Muscle of back (tissue), 13 donors: ENCODE measurements at places on chromosomes 13 and 19.

- no peak for DNase-seq
These were observed 2.7 kb downstream of the SIX5 start for GRCh38 chr19:45766296-45766868.

DNA sequence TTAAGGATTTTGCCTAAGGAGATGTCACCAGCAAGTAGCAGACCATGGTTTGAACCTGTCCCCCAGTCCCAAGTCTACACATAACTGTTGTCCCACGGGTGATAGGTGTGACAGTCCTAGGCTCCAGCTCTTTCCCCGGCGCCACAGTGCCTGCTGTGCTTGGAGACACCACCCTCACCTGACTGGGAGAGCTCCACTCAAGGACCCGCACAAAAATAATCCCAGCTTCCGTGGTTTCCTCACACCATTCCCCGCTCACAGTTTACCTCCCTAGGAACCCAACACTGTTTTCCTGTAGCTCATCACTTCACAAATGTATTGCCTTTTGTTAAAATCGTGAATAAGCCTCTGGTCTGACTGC lies 19.8 kb upstream of the RASA3 start:
- DNase-seq: no peak

DNA sequence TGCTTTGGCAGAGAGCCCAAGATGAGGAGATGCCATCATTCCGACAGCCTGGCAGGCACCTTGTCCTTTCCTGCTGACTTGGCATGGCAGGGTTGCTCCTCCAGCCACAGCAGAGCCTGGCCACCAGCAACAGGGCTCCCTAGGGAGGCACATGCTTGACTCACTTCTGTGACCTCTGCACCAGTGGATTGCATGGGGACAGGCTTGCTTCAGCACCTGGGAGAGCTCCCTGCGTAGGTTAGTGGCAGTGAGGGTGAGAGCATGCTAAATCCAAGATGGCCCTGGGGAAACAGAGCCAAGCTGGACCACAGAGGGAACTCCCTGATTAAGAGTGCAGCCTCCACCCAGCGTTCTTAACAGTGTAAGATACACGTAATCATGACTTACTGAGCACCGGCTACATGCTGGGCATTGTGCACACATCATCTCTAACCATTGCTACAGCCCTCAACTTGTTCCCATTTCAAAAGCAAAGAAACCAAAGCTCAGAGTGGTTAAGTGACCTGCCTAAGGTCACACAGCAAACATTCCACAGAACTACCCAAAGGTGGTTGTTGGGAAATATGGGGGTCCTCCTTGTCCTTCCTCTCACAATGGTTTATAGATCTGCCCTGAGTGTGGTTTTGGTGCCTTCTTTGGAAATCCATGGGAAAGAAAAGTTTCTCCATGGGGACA lies 116.6 kb upstream of the UQCRFS1 start:
- peak; percentile 7 for DNase-seq

DNA sequence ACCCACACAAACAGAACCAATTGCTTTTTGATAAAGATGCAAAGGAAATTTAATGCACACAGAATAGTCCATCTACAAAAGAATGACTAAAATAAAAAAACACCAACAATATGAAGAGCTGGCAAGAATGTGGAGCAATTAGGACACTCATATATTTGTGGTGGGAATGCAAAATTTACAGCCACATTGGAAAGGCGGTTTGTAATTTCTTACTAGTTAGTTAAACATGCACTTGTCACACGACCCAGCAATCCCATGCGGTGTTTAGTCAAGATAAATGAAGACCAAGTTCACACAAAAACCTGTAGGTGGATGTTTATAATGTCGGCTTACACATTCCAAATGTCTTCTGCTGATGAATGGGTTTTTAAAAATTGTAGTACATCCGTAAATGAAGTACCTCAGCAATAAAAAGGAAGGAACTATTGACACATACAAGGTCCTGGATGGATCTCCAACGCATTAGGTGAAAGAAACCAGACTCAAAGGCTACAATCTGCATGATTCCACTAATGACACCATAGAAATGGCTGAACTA lies 5.2 kb downstream of the GRTP1 start:
- DNase-seq: no peak

DNA sequence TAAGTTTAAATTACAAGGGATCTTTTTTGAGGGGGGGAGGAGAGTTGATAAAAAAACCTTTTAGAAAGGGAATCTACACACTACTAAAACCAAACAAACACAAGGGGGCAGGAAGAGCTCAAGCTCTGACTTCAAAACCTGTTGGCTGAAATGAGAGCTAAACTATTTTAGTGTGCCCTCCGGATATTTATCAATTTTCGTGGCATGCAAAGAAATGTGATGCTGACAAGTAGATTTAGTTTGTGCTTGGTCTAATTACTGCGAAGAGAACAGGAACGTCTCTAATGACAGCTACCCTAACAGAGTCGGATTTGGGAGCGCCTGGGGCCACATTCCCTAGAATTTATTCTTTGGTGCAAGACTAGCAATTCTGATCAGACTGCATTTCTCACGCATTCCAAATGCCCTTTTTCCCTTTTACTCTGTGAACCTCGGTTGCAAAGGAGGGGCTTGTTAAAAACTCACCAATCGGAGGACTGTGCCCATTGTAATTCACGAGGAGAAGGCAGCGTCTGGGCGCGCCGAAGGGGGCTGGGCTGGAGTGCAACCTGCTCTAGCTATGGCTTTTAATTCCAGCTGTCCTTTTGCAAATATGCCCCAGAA lies 802 bp upstream of the FREM2 start:
- DNase-seq: no peak
